ENCODE measurements at places on chromosomes 6 and 20.

GRCh38 chr20:17993546-17993945 is 24.7 kb downstream of the MGME1 start:
- DNase-seq = no peak

DNA sequence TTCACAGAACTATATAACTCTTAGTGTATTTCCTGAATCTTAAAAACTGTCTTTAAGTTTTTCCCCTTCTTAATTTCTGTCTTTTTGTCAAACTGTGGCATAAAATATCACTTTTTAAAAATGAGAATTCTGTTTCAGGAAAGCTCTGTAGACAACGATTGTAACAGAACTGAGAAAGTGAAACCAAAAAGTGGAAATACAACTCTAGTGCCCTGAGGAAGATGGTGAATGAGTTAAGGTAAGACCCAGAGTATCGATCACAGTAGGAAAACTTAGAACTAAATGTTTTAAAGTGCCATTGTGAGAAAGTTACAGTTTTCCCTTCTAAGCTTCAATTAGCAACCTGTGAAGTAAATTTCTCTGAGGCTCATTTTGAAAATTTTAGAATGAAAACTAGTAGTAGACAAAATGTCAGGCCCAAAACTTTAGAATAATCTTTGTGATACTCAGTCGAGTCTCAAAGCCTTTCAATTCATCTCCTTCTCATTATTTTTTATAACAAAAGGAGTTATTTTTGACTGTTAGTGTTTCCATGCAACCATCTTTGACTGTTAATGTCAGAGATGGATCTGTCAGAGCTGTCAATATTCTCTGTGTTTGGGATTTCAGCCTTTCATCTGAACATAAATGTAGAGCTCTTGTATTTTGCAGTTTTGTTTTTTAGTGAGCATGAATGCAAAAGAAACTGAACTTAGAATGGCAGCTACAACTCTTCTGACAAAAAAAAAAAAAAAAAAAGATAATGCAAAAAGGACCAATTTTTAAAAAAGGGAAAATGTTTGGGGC is 19.0 kb upstream of the TRDN start:
- no peak for DNase-seq

DNA sequence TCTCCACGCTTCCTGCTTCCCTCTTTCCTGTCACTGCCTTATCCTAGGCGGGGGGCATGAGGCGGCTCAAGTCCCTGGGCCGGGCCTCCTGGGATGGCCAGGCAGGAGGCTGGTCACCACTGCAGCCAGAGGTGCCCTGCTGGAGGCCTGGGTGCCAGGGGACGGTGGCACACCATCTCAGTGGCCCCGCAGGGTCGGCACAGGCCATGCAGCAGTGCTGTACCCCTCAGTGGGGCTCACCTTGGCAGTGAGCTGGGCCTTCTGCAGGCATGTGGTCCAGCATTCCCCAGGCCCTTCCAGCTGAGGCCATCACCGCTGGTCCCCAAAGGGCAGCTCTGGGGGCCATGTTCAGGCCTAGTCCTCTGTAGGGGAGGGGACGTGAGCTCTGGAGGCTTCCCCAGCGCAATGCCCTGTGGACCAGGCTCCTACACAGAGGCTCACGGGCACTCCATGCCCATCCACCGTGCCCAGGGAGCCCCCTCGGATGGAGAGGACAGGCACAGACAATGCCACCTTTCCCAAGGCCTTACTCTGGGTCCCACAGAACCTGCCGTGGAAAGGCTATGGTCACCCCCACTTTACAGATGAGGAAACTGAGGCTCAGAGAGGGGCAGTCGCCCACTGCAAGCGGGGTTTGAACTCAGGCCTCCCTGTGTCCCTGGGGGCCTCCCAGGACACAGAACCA is 123.8 kb downstream of the TAF4 start:
- no peak for DNase-seq

DNA sequence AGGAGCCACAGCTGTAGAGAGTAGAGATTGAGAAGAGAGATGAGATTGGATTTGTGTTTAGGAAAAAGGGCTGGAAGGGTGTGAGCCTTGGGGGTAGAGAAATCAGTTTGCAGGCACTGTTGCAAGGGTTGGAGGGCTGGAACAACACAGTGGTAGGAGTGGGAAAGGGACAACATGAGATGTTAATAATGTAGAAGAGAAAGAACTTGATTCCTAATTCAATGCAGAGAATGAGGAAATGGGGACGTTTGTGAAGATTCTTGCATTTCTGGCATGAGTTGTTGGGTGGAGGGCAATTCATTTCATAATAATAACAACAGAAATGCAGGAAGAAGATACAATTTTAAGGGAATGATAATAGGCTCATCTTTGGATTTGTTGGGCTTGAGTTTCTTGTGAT is 141.4 kb upstream of the TBX18 start:
- DNase-seq = no peak

GRCh38 chr6:2937627-2938003 is 33.8 kb downstream of the SERPINB6 start:
- no peak for DNase-seq

- DNase-seq = no peak
These were observed 71.6 kb upstream of the FBXL4 start for GRCh38 chr6:99019381-99019780.

GRCh38 chr6:142929751-142930358 is 15.1 kb downstream of the HIVEP2 start:
- DNase-seq = no peak

GRCh38 chr20:15654208-15654649 is 919.0 kb downstream of the KIF16B start:
- no peak for DNase-seq

- DNase-seq = no peak
These were observed 3.4 kb downstream of the UBE3D start for GRCh38 chr6:83062225-83062624.

- DNase-seq = no peak
These were observed 71.5 kb downstream of the SLC23A2 start for GRCh38 chr20:4929686-4930397.

DNA sequence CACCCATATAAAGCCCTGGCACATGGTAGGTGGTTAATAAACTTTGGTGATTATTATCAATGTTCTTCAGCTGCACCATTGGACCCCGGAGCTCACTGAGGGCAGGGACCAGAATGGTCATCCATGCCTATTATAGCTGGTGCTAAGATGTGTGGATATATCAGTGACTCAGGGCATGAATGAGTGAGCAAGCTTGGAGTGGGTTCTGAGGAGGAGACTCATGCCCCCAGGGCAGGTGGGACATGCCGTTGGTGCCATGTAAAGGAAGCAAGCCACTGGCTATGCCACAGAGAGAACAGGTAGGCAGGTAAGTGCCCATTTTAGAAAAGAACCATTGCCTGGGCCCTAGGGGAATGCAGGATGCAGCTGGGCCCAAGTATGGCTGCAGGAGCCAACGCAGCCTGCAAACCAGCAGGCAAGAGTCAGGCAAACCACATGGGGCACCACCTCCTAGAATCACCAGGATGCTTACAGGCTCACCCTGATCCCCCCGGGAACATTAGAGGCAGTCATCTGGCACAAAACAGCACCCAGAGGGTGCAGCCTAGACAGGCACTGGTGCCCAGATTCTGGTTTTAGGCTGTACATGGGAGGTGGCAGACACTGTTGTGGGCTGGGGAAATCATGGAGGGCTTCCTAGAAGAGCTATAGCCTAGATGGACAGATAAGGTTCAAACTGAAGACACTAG is 23.5 kb downstream of the PLAGL2 start:
- no peak for DNase-seq

GRCh38 chr6:109372130-109372529 is 10.1 kb downstream of the CD164 start:
- no peak for DNase-seq

DNA sequence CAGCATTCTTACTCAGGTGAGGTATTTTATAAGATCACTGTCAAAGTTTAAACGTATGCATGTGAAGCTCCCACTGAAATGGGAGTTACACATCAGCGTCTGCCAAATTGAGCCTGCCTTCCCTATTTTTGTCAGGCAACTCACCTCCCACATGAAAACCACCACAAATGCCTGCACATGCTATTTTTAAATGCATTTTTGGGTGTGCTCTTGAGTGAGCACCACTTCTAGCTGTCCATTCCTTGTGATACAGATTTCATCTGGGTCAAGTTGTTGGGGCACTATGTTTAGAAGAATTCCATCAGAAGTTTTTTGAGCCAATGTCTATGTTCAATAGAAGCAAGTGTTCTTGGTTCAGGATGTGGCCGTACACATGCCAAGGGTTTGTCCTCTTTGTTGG is 71.7 kb upstream of the RIPPLY2 start:
- no peak for DNase-seq

- no peak for DNase-seq
These were observed 165.8 kb upstream of the SALL4 start for GRCh38 chr20:51968151-51968550.

GRCh38 chr6:157891544-157892362 is 68.7 kb downstream of the SNX9 start:
- DNase-seq = no peak

- DNase-seq = no peak
These were observed 56.1 kb upstream of the CST7 start for GRCh38 chr20:24892931-24893330.

- no peak for DNase-seq
These were observed 165.6 kb upstream of the OGFRL1 start for GRCh38 chr6:71123051-71123450.

GRCh38 chr6:141562851-141563763 is 569.6 kb upstream of the GJE1 start:
- DNase-seq = no peak

GRCh38 chr20:50834599-50835005 is 39.7 kb downstream of the BCAS4 start:
- DNase-seq = no peak

DNA sequence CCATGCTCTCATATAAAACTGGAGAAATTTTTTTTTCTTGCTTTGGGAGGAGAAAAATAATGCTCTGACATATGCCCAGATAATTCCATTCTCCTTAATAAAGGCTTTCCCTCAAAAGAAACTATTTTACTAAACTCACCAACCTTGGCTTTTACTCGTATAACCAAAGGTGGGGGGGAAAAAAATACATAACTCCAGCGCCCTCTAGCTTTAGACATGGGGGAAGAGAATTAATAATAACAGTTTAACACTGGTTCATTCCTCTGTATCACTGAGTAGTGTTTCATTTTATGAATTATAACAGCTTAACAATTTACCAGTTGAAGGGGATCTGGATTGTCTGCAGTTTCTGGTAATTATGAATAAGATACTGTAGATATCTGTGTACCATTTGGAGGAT is 1226.1 kb downstream of the GRIK2 start:
- DNase-seq = no peak

- DNase-seq = no peak
These were observed 28.3 kb downstream of the RIN2 start for GRCh38 chr20:19786311-19786710.

- no peak for DNase-seq
These were observed 113.9 kb downstream of the GMPR start for GRCh38 chr6:16352258-16352635.

DNA sequence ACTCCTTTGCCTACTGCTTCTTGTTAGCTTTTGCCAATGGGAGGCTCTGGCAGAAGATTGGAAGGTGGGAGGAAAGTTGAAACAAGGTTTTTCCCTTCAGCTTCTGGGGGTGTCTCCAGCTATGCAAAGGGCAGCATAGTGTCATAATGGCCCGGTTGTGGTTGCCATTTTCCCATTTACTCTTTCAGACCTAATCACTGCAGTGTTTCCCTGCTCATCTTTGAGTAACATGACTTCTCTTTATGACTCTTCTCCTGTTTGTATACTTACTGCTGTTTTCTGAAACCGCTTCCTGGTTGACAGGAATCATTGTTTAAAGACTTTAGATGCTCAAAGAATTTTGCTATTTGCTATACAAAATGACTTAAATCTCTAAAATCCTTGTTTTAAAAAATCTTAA is 19.9 kb downstream of the NRN1 start:
- no peak for DNase-seq

DNA sequence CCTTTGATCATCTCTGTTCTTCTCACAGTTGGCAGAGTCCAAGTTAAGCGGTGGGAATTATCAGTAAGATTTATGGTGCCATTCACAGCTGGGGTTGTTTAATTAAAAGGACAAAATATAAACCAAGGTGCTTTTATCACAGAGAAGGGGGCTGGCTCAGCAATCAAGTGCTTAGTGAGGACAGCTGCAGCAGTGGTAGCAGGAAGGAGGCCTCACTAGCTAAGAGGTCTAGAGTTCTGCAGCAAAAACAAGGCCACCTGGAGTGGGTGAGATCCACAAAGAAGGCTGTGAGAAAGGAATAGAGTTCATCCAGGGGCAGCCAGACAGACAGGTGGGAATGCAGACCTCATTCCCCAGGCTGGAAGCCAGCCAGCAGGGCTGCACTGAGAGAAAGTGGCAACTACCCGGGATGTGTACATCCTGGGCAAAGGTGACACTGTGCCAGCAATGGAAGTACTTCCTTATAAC is 37.1 kb downstream of the PIGU start:
- no peak for DNase-seq

- DNase-seq = no peak
These were observed 317.7 kb upstream of the ADGRB3 start for GRCh38 chr6:68317366-68317765.

- no peak for DNase-seq
These were observed 200.4 kb upstream of the NOX3 start for GRCh38 chr6:155656024-155656423.

DNA sequence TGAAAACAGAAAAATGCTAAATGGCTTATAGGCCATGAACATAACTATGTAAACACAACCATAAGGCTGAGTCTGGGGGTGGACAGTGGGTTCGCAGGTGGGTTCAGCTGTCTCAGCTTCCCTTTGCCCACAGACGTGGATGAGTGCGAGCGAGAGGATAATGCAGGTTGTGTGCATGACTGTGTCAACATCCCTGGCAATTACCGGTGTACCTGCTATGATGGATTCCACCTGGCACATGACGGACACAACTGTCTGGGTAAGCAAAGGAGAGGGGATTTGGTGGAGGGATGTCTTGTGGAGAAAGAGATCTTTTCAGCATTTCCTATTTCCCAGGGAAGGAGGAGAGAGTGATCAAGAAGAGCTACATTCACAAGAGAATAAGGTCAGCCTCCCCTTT is 14.7 kb downstream of the SCUBE3 start:
- DNase-seq = no peak

DNA sequence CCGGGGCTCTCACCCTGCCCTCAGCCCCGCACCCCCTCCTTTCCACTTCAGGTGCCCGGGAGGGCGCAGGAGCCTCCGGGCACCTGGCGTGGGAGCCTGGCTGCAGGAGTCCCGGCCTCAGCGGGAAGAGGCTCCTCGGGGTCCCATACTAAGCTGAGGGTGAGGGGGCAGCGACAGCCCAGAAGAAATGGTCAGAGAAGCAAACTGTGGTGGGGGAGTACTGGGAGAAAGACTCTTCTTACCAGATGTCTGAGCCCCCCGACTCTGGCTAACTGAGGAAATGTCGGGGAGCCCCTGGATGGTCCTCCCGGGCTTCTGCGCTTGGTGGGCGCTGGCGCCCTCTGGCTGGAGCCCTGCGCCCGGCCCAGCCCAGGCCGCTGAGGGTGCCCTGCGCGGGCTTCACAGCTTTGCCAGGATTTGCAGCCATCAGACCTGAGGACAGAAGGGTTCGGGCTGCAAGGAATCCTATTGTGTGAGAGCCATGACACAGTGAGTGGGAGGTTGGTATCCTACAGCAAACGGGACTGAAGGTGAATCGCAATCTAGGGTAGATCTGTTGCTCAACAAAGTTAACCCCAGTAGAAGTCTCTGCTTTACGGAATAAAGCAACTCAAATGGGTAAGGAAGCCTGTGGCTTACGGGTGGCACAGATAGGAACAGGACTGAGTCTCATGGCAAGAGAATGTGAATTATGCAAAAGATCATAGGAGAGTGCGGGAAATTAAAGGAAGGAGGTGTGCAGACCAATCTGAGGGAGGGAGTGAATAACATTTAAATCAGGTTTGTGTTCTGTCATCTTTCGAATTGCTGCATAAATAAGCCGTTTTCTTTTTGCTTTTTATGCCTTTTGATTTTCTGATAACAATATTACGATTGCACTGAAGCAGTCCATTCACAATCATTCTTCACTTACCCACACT is 639 bp upstream of the RCAN2 start:
- DNase-seq = no peak
